Esophagus mucosa (tissue), 1 donor: ENCODE measurements at places on chromosomes 4 and X. TPM values are rescaled to one million over a fixed set of nuclear protein-coding genes. Genes with fewer than 3 reads are reported as not detected.

- no peak for ATAC-seq
Measured at GRCh38 chrX:16903274-16904022, 33.3 kb upstream of the RBBP7 start.

PRKG2 gene
- 1.3 TPM for total RNA-seq

DNA sequence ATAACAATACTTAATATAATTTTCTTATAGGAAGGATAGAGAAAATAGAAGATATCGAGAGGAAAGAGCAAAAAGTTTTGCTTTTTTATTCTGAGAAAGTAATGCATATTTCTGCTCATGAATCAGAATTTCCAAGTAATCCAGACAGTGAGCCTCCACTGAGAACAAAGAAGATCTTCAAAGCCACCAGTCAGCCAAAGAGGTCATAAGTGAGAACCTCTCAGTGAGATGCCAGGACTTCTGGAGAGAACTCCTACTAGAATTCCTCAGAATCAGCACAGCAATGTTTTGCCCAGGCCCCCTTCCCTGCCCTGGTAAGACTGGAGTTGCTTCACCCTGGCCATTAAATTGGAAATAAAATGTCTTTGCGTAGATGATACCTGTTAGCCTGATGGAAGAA lies 254.4 kb upstream of the FAT4 start:
- no peak for ATAC-seq

DNA sequence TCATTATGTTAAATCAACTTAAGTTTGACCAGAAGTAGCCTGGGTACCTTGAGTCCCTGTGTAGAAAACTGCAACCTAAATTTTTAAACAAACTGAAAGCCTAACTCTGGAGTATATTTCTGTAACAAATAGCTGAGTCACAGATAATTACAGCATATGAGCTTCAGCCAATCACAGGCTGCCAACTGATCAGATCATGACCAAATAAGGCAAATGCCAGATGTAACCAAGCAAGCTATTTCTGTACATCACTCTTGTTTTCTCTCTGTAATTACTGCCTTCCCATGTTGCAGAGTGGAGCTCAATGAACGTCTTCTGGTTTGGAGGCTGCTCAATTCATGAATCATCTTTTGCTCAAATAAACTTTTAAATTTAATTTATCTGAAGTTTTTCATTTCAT lies 980.9 kb upstream of the DIAPH2 start:
- ATAC-seq: no peak

- ATAC-seq: no peak
Measured at GRCh38 chr4:176874721-176875445, 82.2 kb upstream of the VEGFC start.

DNA sequence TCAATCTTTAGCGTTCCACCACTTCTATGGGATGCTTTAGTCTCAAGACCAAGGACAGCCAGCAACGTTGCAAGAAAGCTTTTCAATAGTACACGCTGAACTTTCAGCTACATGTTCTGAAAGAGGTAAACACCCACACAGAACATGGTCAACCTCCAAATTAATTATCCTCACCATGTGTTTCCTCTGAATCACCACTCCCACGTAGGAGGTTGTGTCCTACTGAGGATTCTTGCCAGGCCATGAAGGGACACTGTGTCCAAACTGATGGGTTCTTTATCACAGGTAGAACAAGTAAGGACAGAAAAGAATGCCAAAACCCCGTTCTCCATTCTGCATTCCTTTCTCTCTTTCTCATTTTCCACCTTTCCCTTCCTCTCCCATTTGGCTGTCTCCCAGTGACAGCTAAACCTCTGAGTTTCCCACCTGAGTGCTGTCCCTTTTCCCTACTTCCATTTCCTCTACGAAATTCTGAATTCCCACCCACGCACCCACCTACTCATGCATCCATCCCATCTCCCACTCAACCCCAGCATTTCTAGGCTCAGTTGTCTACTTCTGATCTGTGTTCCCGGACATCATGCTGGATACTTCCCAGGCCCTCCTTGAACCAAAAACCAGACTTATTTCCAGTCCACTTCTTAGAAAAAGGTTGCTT lies 29.0 kb upstream of the GPM6B start:
- no peak for ATAC-seq
